Right lung (tissue), 10 donors: ENCODE measurements at places on chromosomes 11 and 22. TPM values are rescaled to one million over a fixed set of nuclear protein-coding genes. Genes with fewer than 3 reads are reported as not detected.

- peak; percentile 81 for DNase-seq
These were observed 59.9 kb downstream of the TRAF6 start for GRCh38 chr11:36450110-36450572.

DNA sequence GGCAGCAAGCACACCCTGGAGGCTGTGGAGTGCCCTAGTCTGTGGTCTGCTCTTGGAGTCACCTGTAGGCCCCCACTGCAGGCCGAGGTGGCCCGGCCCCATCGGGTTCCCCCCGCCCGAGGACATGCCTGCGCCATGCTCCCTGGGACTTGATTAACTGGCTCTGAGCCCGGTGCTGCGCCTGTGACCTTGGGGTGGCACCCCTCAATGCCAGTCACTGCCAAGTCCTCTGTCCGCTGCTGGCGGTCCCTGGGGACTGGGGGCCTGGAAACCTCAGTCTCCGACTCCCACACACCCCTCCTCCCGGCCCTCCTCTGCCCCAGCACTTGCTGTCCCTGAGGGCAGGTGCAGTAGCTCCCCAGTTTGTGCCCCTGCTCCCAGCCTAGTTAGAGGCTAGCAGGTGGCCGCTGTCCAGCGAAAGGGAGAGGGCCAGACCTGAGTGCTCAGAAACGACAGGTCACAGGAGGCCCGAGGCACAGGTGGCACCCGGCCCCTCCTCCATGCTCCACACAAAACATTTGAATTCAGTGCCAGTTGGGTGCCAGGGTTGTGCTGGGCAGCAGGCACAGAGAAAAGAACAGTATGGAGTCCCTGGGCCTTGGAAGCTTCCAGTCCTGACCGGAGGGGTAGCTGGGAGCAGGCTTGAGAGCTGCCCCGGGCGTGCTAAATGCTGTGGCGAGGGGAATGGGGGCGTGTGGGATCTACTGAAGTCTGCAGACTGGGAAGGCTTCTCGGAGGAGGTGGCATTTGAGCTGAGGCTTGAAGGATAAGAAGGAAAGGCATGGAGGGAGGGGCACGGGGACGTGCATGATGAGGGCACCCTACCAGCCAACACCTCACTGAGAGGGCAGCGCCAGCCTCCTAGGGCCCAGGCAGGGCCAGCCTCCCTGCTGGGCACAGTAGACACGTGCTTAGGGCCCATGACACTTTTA, 16.4 kb upstream of the FLRT1 start:
- DNase-seq: no peak

The OR51B2 gene
- not detected for polyA plus RNA-seq

The LRRC32 gene
- 31.6 TPM for polyA plus RNA-seq

The POU2AF2 gene
- not detected for polyA plus RNA-seq

DNA sequence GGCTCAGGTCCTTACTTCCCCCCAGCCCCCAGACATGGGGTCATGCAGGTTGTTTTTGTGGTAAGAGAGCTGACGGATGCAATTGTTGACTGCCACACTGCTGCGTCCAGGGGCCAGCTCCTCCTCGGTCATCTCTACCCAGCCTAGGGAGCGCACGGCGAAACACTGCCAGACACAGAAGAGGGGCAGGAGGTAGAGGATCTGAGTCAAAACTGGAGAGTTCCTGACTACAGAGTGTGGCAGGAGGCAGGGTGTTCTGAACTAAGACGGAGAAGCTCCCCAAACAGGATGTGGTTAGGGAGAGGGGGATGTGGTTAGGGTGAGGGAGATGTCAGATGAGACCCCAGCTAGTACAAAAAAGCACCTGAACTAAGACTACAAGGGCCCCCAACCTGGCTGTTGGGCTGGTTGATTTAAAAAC, 12.3 kb downstream of the SMPD1 start:
- no peak for DNase-seq

The MS4A14 gene
- polyA plus RNA-seq: 0.76 TPM

The TEX12 gene
- polyA plus RNA-seq: 0.48 TPM

DNA sequence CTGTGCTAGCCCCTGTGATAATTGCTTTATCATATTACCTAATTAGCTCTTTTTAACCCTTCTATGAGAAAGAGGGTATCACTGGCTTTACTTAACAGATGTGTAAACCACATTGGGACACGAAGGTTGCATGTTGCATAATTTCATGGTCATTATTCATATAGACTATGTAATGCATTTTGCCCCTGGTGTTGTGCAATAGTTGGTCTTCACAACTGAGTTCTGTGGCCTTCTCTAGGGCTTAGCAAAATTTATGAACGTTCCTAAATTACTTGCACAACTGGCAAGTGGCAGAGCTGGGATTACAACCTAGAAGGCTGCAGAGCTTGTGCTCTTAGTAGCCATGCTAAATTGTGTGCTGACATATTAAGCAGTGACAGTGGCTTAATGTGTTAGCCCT, 34.6 kb upstream of the PDGFD start:
- DNase-seq: no peak

- no peak for DNase-seq
These were observed 24.9 kb downstream of the COMMD9 start for GRCh38 chr11:36264011-36264972.

The TMEM121B gene
- 1.0 TPM for polyA plus RNA-seq

DNA sequence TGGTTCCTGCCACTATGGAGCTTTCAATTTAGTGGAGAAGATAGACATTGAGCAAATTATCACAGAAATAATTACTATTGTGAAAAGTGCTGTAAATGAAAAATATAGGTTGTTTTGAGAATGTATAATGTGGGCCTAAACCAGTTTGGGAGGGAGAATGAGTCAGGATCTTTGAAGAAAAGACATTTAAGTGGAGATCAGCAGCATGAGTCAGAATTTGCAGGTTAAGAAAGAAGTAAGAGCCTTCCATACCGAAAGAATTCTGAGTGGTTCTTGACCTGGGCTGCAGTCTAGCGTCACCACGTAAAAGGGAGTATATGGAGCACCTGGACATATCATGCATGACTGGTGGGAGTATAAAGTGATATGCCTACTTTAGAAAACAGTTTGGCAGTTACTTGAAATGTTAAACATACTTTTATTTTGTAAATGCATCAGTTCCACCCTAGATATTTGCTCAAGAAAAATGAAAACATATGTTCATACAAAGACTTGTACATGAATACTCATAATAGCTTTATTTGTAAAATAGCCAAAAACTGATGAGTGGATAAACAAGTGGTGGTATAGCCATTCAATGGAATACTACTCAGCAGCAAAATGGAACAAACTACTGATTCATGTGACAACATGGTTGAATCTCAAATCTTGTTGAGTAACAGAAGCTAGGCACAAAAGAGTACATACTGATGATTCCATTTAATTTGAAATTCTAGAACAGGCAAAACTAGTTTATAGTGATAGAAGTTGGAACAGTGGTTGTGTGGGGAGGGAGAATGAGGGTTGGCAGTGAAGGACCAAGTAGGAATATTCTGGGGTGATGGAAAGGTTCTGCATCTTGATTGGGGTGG, 99.2 kb downstream of the STIM1 start:
- no peak for DNase-seq

The SMTNL1 gene
- 0.67 TPM for polyA plus RNA-seq

The LRRC4C gene
- polyA plus RNA-seq: 4.8 TPM

DNA sequence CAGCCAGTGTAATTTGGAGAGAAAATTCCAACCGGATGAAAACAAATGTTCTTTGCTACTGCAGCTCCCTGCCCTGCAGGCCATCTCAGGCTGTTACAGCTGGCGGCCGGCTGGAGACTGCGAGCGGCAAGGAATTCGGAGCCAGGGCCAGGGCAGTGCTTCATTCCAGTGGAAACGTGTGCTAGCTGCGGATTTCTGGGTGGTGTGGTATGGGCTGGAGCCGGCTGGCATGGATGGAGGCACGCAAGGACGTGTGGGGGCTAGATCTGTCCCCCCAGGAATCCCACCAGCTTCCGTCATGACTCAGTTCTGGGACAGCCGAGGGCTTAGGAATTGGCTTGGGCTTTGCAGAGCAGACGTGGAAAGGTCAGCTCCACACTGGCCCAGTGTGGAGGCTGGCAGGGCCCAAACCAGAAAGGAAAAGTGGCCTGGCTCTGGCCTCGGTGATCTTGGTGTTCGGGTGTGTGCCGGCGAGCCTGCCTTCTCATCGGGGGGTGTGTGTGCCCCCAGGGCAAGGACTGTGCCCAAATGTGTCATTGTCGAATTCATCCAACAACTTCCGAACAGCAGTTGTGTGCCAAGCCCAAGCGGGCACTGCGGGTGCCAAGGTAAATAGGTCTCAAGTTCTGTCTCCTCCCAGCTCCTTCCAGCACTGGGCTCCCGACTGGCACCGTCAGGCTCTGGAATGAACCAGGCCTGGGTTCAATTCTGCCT, 48.1 kb upstream of the SHISAL1 start:
- DNase-seq: no peak

The SCGB1A1 gene
- polyA plus RNA-seq: 59.5 TPM
